ENCODE measurements at places on chromosomes 16 and 17.

GRCh38 chr17:8101721-8102120 lies 14.2 kb upstream of the ALOX12B start:
- DNase-seq, result no peak

- DNase-seq, result no peak
Observed at GRCh38 chr16:57686577-57686976, 8.0 kb upstream of the DRC7 start.

GRCh38 chr17:81025065-81025740 lies 9.7 kb upstream of the BAIAP2 start:
- no peak for DNase-seq

- no peak for DNase-seq
Observed at GRCh38 chr16:87117936-87118335, 199.3 kb downstream of the C16orf95 start.

DNA sequence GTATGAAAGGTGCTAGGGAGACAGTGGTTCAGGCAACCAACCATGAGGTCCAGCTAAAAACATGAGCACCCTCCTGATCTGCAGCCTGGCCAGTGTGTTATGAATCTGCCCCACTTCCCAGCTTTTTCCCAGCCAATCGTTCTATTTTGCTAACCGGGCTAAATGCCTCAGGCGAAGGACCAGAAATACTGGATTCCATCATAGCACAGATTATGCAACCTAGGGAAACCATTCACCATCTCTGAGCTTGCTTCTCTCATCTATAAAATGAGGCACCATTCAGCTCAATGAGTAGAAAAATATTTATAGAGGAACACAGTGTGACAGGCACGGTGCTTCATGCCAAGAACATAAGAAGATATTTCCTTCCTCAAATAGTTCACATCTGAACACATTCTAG lies 45.2 kb upstream of the NUDT7 start:
- no peak for DNase-seq

Data from caudate nucleus (tissue), 63 donors.